Activated T-helper 2 cell treated with anti-CD3 and anti-CD28 coated beads, Interferon-gamma antibody, Interleukin-2, Interleukin-4, amounts not matched to agents 10 μg/mL and 5 μg/mL and 100 μg/mL, durations not matched to agents 14 hours and 24 hours and 36 hours (primary cell): ENCODE measurements at places on chromosomes 16 and 17. TPM values are rescaled to one million over a fixed set of nuclear protein-coding genes. Genes with fewer than 3 reads are reported as not detected.

DNA sequence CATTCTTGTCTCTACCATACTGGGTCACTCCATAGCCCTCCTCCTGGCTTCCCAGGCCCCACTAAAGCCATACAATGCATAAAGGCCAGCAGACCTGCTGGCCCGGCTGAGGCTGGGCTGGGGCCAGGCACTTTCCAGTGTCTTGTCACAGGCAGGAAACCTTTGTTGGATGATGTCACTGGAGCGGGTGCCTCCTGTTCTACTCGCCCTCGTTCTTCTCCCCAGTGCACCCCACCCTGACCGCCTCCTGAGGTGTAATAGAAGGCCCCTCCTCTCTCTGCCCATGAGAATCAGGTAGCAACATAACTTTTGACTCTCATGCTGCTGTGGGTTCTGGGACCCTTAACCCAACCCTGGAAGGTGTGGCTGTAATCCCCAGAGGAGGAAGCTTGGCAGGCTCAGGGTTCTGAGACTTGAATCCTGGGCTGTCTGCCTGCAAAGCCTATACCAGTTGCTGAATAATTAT is 54.2 kb upstream of the IL34 start:
- no peak for DNase-seq
- no peaks in the 10 kb centered on the region for H3K36me3 ChIP-seq
- no peaks in the 10 kb centered on the region for H3K4me1 ChIP-seq
- H3K27ac ChIP-seq = no peak overlapping the region
- no peak overlapping the region for H3K4me3 ChIP-seq

DNA sequence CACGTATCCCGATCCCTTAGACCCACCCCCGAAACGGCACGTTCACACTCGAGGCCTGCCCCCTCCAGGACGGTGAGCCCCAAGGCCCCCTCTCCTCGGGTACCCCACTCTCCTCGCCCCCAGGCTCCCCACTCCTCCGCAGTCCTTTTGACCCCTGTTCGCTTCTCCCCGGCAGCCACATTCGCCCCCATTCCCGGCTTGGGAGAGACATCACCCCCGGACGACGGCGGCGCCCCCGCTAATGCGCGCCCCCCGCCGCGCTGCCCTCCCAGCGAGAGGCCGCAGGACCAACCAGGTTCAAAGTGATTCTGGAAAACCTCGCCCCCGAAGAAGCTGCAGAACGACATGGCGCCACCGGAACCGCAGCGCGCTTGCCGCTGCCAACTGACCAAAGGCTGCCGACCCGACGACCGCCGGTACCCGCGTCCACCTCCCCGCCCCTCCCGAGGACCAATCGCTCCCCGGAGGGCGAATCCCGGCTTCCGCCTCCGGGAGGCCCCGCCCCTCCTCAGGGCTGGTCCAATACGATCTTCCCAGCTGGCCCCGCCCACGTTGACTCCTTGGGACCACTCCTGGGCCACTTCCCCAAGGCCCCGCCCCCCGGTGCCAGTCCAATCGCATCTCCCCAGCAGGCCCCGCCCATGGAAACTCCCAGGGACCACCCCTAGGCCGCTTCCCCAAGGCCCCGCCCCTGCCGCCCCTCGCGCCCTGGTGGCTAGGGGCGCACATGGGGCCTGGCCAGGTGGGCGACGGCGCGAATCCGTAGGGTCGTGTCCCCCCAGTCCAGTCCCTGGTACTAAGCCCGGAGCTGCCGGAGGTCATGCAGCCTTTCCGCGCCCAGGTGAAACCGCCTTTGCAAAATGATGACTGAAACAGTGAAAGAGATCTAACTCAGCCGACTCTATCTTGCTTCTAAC is at the start of gene MSRB1:
Gene MSRB1, minus strand, starts transcription at position 390 of the 917 bp plus-strand sequence. Its CDS starts 43 bp downstream, at position 347.
- DNase-seq = peak; percentile 99
- H3K27ac ChIP-seq = peak within 1 kb of the TSS; percentile 82
- no peaks in the 10 kb centered on the region for H3K27me3 ChIP-seq
- peaks cover 9% of the 10 kb centered on the region for H3K36me3 ChIP-seq

GRCh38 chr16:86512301-86512859 is 2.1 kb downstream of the FOXF1 start:
- H3K36me3 ChIP-seq = peaks cover 3% of the 10 kb centered on the region
- no peak overlapping the region for H3K27ac ChIP-seq
- peaks cover 12% of the 10 kb centered on the region for H3K4me1 ChIP-seq
- no peak for DNase-seq

DNA sequence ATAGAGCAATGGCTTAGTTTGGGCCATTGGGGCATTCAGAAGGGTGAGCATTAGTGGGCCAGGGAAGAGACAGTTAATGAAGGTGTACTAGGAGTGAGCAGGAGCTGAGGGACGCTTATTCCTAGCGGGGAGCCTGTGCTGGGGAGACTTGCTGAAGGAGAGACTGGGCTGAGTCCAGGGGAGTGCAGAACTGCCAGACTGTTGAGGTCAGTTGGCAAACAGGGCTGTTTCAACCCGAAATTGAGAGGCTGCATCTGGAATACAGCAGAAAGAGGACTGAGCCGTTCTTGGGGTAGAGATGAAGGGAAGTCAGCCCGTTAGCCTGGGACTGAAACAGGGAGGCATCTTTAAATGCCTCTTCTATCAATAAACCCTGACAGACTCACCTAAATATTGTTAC is 33.2 kb downstream of the MAP2K6 start:
- peaks cover 7% of the 10 kb centered on the region for H3K4me1 ChIP-seq
- no peak overlapping the region for H3K27ac ChIP-seq
- no peaks in the 10 kb centered on the region for H3K36me3 ChIP-seq
- H3K4me3 ChIP-seq = no peak overlapping the region
- no peak for DNase-seq
- no peaks in the 10 kb centered on the region for H3K27me3 ChIP-seq

- DNase-seq = no peak
- H3K27me3 ChIP-seq = peaks cover 62% of the 10 kb centered on the region
- H3K4me1 ChIP-seq = no peaks in the 10 kb centered on the region
- H3K36me3 ChIP-seq = no peaks in the 10 kb centered on the region
- no peak overlapping the region for H3K4me3 ChIP-seq
Measured at GRCh38 chr16:55331648-55332185, 7.7 kb downstream of the IRX6 start.

- H3K4me3 ChIP-seq = no peak overlapping the region
- no peaks in the 10 kb centered on the region for H3K27me3 ChIP-seq
- H3K36me3 ChIP-seq = peaks cover 3% of the 10 kb centered on the region
Measured at GRCh38 chr16:53960050-53960812, 256.3 kb downstream of the FTO start.

FBXO39 gene
- total RNA-seq = 0.11 TPM in 1 of 2 replicates, not detected in the other

PIGL gene
- total RNA-seq = 40.1 and 40.6 TPM in 2 replicates
